ENCODE measurements at places on chromosomes 11 and 22.

DNA sequence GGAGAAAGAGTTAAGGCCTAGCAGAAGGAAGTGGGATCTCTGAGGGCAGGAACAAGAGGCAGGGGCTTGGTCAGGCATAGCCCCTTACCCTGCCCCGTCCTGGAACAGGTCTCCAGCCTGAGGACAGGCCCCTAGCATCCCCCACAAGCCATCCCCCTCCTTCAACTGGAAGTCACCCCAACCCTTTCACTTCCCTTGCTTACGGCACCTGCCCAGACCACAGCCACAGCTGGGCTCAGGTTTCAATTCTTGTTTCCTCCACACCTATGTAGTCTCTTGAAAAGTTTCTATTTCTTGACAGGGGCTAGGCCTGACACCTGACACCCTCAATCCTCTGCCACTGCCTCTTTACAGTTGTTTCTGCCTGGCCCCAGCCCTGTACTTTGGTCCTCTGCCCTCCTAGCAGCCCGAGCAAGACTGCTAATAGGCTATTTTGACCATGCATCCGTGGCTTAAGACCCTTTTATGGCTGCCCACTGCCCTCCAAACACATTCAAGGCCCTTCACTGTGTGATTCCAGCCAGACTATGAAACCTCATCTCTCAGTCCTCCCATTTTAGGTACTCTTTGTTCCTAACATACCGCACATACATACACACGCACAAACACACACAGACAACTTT, 10.9 kb upstream of the FCHSD2 start:
- DNase-seq = no peak

DNA sequence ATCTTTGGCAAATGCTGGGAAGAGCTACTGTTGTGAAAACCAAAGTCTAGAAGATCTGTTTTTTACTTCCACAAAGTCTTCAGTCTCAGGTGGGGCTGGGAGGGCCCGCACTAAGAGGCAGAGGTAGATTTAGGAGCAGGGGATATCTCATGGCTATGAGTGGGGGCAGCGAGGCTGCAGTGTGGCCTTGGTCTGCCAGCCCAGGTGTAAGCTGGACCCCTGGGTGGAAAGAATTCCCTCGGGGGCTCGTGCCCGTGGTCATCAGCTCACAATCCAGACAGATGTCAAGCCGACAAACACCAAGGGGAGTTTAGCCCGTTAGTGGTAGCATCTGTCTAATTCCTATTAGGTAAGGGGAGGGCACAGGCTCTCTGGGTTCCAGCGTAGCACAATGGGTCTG, 9.0 kb downstream of the PKNOX2 start:
- no peak for DNase-seq

- no peak for DNase-seq
These were observed 3.1 kb downstream of the TBX1 start for GRCh38 chr22:19763458-19764298.

GRCh38 chr22:29079218-29079901, 6.5 kb downstream of the KREMEN1 start:
- DNase-seq = no peak

GRCh38 chr11:120509346-120510053, 2.0 kb upstream of the GRIK4 start:
- DNase-seq = no peak
